ENCODE measurements at places on chromosomes 6 and 20.

DNA sequence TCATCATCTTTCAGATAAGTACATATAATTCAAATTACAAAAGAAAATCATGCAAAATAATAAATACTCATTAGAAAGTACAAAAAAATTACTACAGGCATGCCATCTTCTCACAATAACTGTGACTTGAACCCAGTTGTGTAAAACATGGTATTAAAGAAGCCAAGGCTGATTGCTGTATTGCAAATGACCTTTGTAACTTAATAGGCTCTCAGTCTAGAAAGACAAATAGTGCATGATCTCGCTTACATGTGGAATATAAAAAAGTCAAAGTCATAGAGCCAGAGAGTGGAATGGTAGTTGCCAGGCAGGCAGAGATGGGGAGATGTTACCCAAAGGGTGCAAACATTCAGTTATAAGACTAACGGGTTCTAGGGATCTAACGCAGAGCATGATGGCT, 626.1 kb downstream of the COL12A1 start:
- no peak for DNase-seq

GRCh38 chr6:3724451-3725144, 26.9 kb downstream of the PXDC1 start:
- no peak for DNase-seq

DNA sequence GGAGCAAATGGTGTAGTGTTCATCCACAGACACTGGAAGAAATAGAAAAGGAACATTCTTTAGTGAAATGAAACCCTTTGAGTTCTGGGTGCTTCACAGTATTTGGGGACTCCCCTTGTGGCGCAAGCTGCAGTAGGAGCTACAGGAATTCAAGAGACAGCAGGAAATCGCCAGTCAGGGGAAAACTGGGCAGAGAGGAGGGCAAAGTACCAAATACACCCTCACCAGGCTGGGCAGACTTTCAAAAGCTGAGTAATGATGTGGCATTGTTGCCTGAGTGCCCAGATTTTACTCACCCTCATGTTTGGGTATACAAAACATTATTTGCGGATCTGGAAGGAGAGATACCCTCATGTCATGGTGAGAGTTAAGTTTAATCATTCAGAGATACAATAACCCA, 97.9 kb downstream of the SOD2 start:
- peak; percentile 88 for DNase-seq

DNA sequence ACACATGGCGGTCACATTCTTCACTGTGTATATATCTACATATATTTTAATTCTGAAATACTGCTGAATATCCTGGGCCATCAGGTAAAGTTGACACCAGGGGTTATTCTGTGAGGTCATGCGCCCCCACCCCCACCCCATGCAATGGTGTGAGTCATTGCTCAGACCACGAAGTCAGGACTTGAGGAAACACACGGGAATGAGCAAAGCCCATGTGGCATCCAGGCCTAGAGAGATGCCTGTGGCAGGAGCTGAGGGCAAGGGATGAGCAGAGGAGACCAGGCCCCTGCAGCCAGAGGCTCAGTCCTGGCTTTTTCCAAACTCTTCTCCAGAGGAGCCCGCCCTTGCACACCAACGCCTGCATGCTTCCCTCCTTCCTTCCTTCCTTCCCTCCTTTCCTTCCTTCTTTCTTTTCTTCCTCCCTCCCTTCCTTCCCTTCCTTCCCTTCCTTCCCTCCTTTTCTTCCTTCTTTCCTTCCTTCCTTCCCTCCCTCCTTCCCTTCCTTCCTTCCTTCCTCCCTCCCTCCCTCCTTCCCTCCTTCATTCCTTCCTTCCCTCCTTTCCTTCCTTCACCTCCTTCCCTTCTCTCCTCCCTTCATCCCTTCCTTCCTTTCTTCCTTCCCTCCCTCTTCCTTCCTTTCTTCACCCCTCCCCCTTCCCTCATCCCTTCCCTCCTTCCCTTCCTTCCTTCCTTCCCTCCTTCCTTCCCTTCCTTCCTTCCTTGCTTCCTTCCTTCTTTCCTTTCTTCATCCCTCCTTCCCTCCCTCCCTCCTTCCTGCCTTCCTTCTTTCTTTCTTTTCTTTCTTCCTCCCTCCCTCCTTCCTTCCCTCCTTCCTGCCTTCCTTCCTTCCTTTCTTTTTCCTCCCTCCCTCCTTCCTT, 72.0 kb upstream of the INSM1 start:
- DNase-seq, result no peak

- peak; percentile 67 for DNase-seq
Measured at GRCh38 chr6:56524891-56525703, 117.6 kb downstream of the DST start.

DNA sequence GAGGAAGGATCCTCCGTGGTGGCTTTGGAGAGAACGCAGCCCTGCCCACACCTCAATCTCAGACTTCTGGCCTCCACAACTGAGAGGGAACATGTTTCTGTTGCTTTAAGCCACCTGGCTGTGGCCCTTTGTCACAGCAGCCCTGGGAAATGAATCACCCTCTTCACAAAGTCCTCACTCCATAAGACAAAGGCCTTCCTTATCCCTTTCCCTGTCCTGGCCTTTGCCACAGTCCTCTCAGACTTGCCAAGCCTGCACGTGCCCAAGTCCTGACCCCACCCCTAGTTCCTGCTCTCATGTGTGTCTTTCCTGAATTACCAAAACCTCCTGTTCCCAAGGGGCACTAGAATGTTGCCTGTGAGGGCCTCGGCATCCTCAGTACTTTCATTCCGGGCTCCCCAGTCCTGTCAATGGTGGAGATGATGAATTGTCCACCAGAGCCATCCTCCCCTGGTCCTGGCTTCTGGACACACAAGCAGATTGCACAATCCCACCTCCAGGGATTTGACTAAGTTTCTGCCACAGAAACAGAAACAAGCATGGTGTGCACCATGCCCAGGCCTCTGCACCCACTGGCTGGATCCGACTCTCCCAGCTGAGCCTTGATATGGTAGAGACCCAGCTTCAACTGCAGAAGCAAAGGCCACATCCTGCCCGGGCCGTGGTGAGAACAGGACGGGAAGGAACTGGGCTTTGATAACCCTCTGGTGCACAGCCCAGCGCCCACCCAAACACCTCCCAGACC, 232.6 kb upstream of the PDE10A start:
- DNase-seq, result no peak

GRCh38 chr6:38955861-38956260, 92.7 kb upstream of the GLP1R start:
- DNase-seq, result no peak

DNA sequence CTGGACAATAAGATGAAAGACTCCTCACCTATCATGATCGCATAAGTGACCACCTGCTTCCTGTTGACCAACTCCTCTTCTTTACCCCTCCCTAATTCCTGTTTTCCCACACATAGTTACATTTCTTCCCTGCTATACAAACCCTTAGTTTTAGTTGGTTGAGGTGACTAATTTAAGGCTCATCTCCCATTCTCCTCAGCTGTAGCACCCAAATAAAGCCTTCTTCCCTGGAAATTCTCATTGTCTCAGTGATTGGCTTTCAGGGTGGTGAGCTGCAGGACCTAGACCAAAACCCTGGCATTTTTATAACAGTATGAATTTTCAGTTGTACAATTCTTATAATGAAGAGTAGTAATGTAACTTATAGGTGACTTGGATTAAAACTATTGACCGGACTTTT, 2.1 kb downstream of the FKBP1C start:
- DNase-seq, result no peak

DNA sequence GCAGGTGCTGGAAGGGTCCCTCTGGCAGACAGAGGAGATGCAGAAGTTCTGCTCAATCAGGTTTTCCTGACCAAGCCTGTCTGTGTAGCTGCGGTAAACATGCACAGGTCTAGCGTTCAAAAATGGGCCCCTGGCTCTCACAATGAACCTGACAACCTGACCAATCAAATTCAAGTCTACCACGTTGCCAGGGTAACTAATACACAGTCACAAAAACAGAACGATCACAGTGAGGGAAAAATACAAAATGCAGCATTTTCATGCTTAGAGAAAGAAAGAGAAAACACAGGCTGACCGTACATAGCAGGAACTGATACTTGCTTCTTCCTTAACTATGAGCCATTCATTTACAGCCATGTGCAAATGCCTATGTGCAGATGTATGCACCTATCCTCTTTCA, 353.1 kb upstream of the TSHZ2 start:
- DNase-seq, result no peak

GRCh38 chr20:61369731-61370520, 117.9 kb downstream of the CDH4 start:
- no peak for DNase-seq

- no peak for DNase-seq
Measured at GRCh38 chr6:18142591-18142861, 12.4 kb downstream of the TPMT start.

- no peak for DNase-seq
Measured at GRCh38 chr6:4365686-4366085, 230.3 kb upstream of the ECI2 start.

GRCh38 chr6:62808565-62809293, 402.5 kb upstream of the FKBP1C start:
- no peak for DNase-seq

- peak; percentile 88 for DNase-seq
Measured at GRCh38 chr20:44204156-44204831, 6.3 kb downstream of the OSER1 start.

- no peak for DNase-seq
Measured at GRCh38 chr20:46850416-46850815, 44.2 kb upstream of the EYA2 start.

GRCh38 chr6:42898891-42899361, 16.9 kb upstream of the PTCRA start:
- DNase-seq, result peak; percentile 24

DNA sequence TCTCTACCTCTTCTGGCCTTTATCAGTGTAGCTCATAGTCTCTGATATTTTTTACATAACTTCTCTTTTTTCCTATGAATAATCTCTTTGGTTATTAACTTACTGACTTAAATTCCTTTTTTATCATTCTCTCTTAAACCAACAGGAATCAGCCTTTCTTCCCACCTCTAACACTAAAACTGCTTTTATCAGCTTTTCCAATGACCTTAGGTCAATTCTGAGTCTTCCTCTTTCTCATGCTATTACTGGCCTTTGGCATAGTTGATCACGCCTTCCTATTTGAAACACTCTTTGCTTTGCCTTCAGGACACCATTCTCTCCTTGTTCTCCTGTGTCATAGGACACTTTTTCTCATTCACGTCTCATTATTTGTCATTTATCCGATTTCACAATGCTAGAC, 8.1 kb upstream of the HINT3 start:
- DNase-seq, result peak; percentile 72

GRCh38 chr6:16731478-16732051, 29.7 kb downstream of the ATXN1 start:
- DNase-seq, result no peak

- no peak for DNase-seq
Measured at GRCh38 chr6:32867554-32868256, 13.7 kb downstream of the PSMB9 start.

GRCh38 chr6:22583927-22584326, 14.6 kb downstream of the HDGFL1 start:
- DNase-seq, result no peak

DNA sequence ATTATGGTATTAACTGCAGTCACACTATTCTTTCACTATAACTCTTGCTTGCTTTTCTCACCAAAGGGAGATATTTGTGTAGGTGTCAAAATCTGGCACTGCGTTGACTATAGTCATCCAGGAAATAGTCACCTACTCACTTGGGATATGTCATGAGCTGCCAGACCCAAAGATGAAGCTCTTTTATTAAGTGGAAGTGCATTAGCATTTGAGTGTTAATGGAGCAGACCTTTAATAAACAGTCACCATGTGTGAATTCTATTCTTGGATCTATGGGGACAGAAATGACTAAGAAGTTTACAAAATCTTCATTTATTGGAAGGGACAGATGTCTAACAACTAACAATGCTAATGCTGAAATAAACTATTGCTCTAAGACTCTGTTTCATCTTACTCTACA, 130.1 kb upstream of the NEDD9 start:
- no peak for DNase-seq

GRCh38 chr6:151167034-151167433, 72.7 kb upstream of the AKAP12 start:
- no peak for DNase-seq

DNA sequence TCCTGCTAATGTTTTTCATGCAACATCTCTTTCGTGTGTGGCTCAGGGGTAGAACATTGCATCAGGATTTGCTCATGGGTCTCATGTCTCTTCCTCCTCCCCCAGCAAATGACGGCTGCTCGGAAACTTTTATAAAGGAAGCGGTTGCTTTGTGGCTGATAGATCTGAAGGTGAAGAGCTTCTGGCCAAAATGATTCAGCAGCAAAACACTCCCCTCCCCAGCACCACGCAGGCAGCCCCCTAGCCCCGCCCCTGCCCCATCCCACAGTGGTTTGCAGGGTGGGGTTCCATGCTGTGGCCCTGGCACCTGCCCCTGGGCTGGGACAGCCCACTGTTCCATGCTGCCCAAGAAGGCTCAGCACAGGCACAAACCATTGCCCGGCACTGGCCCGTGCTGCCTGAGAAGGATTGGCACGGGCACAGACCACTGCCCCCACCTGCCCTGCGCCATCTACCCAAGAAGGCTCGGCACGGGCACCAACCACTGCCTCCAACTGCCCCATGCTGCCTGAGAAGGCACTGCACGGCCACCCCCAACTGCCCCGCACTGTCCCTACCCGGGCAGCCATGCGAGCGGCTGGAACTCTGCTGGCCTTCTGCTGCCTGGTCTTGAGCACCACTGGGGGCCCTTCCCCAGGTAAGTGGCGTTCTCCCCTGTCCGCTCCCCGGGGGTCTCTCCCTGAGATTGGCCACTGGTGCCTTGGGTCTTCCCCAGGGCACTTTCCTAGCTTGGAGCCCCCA, at the start of gene CST7:
Gene CST7, plus strand, starts transcription at position 331 of the 741 bp plus-strand sequence. Its CDS starts 237 bp downstream, at position 568.
- DNase-seq, result peak; percentile 21

DNA sequence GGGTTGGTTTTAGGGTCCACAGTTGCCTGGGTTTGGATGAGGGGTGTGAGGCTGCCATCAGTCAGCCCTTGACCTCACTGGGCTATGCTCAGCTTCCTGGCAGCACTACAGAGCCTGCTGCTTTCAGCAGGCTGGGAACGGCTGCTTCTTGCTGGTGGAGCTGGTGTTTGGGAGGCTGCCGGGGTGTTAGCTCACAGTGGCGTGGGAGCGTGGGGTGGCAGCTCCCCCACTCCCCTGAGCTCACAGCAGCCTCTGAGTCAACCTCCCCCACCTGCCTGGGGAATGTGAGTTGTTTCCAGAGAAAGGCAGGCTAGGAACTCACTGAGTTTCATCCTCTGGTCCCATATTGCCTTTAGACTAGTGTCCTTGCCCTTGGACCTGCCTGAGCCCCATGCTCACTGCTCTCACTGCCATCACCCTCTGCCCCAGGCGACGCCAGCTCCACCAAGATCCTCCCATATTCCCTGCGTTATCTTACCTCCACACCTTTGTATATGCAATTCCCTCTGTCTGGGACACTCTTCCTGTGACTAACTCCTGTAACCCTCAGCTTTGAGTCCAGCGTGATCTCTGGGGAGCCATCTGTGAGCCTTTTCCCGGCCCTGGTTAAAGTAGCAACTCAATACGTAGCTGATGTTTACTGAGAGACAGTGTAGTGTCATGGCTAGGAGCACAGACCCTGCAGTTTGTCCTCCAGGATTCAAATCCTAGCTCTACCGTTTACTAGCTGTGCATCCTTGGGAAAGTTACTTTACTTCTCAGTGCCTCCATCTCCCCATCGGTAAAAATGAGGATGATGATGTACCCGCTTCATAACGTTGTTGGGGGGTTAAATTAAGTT, 34.8 kb downstream of the PPP1R16B start:
- DNase-seq, result peak; percentile 86

Data from NCI-H226 (cell line).